ENCODE measurements at places on chromosomes 11 and 22.

DNA sequence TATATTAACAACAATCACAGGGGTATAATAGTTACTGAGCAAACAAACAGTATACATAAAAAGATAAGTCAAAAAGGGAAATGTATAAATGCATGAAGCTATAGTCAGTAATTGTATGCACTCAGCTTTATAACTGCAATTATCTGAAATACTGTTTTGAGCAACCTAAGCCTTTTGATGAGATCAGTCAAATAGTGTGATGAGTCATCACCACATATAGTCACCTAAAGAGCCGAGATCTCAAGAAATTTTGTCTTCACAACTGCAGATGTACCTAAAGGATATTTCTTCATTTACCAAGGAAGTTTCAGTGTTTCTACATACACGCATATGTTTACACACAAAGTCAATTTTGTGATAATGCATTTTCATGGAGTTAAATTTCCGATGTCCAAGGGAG lies 5.4 kb upstream of the OR51A2 start:
- no peak for DNase-seq

DNA sequence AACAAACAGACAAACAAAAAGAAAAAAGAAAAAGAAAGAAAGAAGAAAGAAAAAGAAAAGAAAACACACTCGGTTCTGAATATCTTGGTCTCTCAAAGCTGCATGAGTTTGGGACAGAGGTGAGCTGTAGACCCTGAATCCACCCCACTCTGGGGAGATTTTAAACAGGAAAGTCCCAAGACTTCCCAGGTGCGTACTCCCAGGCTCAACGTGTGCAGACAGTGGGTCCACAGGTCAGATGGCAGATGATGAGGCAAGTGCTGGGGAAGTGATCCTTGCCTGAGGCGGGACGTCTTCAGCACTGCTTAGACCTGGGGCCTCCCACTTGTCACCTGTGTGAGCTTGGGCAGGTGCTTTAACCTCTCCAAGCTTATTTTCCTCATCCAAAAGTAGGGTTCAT lies 9.3 kb downstream of the CREB3L1 start:
- DNase-seq, result no peak

DNA sequence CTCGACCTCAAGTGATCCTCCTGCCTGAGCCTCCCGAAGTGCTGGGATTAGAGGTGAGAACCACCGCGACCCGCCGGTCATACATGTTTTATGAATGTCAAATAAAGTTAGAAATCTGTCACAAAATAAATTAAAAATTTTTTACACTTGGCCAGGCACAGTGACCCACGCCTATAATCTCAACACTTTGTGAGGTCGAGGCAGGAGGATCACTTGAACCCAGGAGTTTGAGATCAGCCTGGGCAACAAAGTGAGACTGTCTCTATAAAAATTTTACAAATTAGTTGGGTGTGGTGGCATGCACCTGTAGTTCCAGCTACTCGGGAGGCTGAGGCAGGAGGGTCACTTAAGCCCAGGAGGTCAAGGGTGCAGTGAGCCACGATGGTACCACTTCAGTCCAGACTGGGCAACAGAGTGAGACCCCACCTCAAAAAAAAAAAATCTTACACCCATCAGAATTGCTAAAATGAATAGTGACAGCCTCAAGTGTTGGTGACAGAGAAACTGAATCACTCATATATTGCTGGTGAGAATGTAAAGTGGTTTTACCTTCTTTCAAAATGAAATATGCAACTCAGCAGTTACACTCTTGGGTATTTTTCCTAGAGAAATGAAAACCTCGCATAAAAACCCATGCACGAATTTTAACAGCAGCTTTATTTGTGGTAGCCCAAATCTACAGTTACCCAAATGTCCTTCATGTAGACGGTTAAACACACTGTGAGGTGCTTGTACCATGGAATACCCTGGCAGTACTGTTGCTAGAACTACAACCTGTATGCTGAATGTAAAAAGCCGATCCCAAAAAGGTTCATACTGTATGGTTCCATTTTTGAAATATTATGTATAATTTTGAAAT lies 55.4 kb downstream of the MED15 start:
- DNase-seq, result no peak

GRCh38 chr11:838441-839279 lies 3.7 kb downstream of the POLR2L start:
- DNase-seq, result no peak

DNA sequence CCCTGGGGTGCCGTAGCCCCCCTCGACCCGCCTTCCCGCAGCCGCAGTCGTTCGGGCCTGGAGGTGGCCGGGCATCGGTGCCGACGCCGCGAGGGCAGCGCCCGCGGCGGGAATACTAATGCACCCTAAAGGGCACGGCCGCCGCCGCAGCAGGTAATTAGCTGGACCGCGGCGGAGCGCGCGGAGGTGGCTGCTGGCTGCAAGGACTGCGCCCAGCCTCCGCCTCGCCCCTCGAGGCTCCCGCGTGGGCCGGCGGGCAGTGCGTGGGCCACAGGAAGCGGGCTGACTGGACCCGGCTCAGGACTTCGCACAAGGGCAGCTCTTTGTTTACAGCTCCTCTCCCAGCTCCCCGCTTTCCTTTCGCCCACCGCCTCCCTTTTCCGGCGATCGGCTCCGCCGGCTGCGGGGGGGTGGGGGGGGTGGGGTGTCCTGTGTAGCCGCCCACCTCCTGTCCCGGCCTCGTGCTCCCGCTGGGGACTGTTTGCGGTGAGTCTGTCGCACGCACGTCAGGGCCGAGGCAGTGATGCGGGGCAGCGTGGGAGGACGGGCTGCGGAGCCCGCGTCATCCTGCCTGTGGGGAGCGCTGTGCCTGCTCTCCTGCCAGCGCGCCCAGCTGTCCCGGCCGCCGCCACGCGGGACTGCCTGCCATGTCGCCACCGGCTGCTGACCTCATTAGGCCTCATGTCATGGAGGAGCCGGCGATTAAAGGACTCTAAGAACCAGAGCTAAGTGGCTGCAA lies 53.2 kb downstream of the GRIK4 start:
- no peak for DNase-seq

- DNase-seq, result no peak
Measured at GRCh38 chr22:50310031-50310722, 2.7 kb upstream of the PLXNB2 start.
